ENCODE measurements at places on chromosomes 5 and 9. TPM values are rescaled to one million over a fixed set of nuclear protein-coding genes. Genes with fewer than 3 reads are reported as not detected.

DNA sequence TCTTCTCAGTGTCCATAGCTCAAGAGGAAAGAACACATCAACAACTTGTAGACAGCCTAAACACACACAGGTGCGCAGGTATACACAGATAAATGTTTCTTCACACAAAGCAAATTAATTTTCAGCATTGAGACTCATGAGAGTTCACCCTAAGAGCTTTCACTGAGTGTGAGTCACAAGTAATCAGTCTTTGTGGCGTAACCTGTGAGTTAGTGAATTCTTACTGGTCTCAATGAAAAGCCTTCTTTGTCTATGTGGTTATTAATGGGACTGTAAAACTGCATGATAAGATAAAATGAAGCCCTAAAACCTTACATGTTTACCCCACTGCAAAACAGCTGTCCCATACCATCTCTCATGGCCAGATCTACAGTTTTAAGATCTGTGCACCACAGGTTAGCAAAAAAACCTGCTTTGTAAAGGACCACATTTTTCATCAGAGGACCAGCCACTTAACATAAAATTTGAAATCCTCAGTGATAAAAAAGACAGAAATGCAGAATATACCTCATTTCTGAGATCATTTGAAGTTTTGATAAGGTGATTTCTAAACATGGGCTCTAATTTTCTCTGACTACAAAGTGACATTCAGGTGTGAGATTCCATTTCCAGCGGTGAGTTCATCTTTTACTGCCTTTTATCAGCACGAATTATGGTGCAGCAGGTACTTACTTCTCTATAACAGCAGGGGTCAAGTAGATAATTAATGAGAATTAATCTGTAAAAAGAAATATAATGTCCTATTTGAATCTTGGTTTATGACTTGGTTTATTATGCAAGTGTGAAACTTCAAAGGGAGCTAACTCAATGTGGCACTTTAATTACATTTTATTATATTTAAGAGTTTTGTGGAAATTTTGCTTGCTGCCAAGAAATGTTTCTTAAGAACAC is 335.7 kb upstream of the PIK3R1 start:
- no peak for DNase-seq

GRCh38 chr5:160348080-160348479 is 22.3 kb downstream of the C1QTNF2 start:
- DNase-seq: peak; percentile 60

DNA sequence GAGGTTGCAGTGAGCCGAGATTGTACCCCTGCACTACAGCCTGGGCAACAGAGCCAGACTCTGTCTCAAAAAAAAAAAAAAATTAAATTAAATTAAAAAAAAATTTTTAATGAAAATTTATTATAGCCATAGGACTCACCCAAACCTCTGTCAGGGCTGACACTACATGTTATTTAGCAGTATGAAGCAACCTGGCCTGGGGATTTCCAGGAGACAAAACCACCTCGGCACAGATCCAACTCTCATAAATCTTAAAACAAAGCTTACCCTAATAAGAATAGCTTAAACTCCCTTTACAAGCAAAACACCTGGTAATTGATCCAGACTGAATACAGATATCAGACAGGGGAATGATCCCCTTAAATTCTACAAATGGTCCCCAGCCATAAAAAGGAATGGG is 38.4 kb downstream of the PPP1R2B start:
- no peak for DNase-seq

DNA sequence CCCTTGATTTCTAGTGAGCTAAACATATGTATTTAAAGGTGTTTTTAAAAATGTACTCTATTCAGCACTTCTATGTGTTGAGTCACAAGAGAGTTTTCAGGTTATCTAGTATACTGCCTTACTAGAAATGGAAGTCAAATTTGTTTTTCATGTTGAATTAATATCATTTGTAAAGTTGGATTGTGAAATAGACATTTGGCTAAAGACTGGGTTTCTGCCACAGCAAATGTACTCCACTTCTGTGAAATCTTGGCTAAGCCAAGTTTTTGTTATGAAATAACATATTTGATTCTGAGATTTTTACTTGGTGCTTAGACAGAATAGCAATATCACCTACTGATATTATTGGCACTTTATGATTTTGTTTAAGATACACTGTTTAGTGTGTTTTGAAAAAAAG is 106.0 kb downstream of the CWC27 start:
- no peak for DNase-seq

DNA sequence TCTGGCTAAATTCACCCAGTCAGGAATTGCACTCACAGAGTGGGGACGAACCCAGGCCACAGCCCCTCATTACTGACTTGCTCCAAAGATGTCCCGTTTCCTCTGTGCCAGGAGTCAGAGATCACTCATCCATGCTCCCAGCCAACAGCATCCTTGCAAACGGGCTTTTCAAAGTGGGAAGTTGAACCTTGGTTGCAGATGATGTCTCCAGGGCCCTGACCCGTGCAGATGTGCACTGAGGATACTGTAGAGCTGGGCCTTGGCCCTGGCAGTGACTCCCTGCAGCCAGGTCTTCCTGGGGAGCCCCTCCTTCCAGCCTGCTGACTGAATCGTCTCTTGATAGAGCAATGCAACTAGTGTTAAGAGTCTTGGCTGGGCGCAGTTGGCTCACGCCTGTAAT is 22.3 kb downstream of the TCF7 start:
- peak; percentile 34 for DNase-seq

- DNase-seq: peak; percentile 93
Observed at GRCh38 chr9:127942216-127943010, 4.8 kb upstream of the DPM2 start.

DNA sequence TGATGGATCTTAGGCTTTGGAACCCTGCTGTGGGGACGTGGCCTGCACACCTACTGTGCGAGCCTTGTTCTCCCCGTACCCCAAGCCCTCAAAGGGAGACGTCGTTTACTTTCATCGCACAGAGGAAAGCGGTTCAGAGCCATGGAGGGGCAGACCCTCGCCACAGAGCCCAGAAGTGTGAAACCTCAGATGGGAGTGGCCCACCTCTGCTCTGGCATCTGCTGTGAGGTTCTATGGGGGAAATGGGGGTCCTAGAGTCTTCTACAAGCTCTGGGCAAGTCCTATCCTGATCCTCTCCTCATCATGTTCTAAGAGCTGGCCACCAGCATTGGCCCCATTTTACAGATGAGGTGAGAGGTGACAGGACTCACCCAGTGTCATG is 3.7 kb upstream of the RNF44 start:
- peak; percentile 43 for DNase-seq

DNA sequence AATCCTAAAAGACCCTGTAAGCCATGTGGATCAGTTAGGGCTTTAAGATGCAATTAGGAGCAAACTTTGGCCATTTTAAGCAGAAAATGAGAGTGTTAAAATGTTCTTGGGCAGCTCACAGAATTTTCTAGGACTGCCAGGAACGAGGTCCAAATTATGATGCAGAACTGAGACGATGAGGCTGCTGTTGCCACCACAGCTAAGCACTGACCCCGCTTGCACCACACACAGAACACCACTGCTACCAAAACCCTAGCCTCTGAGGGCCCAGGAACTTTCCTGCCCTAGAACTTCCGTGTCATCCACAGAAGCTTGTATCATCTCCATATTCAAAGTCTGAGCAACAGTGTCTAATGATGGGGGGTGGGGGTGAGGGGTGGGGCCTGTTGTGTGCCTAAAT is 41.0 kb upstream of the PCSK1 start:
- no peak for DNase-seq

- no peak for DNase-seq
Observed at GRCh38 chr5:137071526-137071925, 427.6 kb downstream of the SPOCK1 start.

GRCh38 chr5:159174511-159175168 is 34.7 kb downstream of the RNF145 start:
- DNase-seq: no peak

GRCh38 chr9:68919661-68920060 is 94.3 kb downstream of the PRKACG start:
- DNase-seq: no peak

- DNase-seq: no peak
Observed at GRCh38 chr9:69768101-69768500, 8.3 kb upstream of the PTAR1 start.

GRCh38 chr9:129177443-129177790 is 644 bp downstream of the IER5L start:
- no peak for DNase-seq

- peak; percentile 74 for DNase-seq
Observed at GRCh38 chr9:121699571-121700164, 48.2 kb downstream of the DAB2IP start.

DNA sequence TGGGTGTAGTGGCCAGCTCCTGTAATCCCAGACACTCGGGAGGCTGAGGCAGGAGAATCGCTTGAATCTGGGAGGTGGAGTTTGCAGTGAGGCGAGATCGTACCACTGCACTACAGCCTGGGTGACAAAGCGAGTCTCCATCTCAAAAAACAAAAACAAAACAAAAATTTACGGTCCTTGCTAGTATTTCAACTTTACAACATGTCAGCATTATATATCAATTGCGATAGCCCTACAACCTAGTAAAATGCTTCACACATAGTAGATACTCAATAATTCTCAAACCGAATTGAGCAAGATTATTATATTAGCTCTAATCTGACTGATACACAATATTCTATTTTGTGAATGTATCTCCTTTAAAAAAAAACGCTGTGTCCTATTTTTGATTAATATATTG is 1411.0 kb upstream of the WWC1 start:
- DNase-seq: no peak

Gene SYK
- 2.7 TPM for total RNA-seq

Gene DDX4
- total RNA-seq: not detected
